Activated CD4-positive, CD25-positive, alpha-beta regulatory T cell (primary cell): ENCODE measurements at places on chromosomes 2 and 18.

GRCh38 chr2:156935616-156936015 is 321.9 kb upstream of the GALNT5 start:
- DNase-seq = no peak

DNA sequence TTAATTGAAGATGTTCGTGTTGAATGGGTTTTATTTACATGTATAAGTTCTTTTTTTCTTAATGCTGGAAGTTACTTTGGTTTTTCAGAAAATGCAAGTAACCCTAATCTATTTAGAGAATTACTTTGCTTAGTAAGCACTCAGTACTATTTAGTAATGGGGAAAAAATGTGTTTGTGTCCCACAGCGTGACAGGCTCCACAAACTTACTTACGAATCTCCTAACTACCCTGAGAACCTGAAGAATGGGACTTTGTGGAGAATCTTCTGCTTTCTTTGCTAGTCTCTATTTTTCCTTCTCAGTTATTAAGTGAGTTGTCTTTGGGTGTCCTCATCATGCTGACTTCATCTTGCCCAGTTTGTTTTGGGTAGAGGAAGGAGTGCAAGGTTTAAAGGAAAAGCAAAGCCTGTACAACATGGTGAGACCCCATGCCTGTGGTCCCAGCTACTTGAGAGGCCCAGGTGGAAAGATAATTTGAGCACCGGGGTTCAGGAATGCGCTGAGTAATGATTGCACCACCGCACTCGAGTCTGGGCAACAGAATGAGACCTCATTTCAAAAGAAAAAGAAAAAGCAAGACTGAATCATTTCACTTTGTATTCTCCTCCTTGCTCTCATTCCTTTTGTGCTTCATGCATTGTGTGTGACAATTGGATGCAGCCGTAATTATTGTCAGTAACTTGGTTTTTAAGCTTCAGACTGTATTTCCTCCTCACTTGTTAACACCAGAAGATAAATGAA is 10.2 kb downstream of the NEDD4L start:
- no peak for DNase-seq

GRCh38 chr18:35142275-35142615 is 98.6 kb upstream of the ZNF397 start:
- no peak for DNase-seq

DNA sequence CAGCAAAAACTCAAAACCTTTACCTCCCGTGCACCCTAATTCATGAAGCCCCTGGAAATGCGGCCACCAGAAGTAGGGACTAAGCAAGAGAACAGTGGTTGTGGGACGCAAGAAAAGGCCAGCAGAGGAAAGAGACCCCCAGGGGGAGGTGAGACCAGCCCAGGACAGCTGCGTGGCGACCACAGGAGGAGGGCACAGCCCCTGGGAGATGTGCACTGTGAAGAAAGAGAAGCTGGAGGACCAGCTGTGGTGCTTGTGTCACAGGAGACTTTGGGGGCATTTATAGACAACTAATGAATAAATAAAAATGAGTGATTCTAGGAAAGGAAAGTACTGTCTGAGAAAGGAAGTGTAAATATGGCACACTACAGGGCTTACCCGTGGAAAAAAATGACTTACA is 263.8 kb downstream of the EIPR1 start:
- DNase-seq = no peak

GRCh38 chr2:17251171-17251570 is 267.1 kb downstream of the RAD51AP2 start:
- no peak for DNase-seq
